ENCODE measurements at places on chromosomes 4 and X. TPM values are rescaled to one million over a fixed set of nuclear protein-coding genes. Genes with fewer than 3 reads are reported as not detected.

CYBB gene
- polyA plus RNA-seq: not detected

DNA sequence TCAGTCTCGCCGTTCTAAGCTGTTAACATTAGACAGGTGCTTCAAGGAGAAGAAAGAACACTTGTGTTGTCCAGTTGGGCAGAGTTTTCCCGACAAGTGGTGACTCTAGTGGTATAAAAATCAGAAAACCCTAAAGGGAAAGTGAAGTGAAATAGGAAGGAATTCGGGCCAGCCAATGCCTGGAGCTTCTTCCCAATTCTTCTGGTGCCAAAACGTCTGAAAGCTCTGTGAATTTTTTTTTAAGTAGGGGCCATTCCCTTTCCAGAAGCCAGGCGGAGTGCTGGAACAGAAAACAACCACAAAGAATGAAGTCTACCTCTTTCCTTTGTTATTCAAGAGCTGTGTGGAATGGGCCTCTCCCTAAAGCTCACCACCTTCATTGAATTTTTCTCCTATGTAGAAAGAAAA is 43.1 kb upstream of the PPARGC1A start:
- no peak overlapping the region for H3K4me3 ChIP-seq
- no peaks in the 10 kb centered on the region for H3K4me1 ChIP-seq
- DNase-seq: no peak
- no peak overlapping the region for H3K27ac ChIP-seq
- H3K27me3 ChIP-seq: no peaks in the 10 kb centered on the region

DNA sequence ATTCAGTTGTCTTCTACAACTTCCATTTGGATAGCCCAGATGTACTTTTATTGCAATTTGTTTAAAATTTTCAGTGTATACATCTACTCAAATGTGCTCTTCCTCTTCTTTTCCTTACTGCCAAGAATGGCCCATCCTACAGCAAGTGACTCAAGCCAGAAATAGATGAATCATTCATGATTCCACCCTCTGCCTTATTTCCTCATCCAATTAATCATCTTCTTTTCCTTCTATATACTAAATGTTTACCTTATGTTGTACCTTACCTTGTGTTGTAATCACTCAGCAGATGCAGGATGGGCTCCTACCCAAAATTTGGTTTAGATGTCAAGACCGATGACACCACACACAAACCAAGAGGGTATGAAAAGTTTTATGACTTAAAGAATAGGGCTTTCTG is 437.8 kb downstream of the GRXCR1 start:
- no peaks in the 10 kb centered on the region for H3K36me3 ChIP-seq
- DNase-seq: no peak
- no peaks in the 10 kb centered on the region for H3K27me3 ChIP-seq

GRCh38 chrX:141839856-141840255 is 1.7 kb downstream of the MAGEC3 start:
- H3K36me3 ChIP-seq: no peaks in the 10 kb centered on the region
- H3K27me3 ChIP-seq: no peaks in the 10 kb centered on the region
- no peak overlapping the region for H3K27ac ChIP-seq
- DNase-seq: no peak

DNA sequence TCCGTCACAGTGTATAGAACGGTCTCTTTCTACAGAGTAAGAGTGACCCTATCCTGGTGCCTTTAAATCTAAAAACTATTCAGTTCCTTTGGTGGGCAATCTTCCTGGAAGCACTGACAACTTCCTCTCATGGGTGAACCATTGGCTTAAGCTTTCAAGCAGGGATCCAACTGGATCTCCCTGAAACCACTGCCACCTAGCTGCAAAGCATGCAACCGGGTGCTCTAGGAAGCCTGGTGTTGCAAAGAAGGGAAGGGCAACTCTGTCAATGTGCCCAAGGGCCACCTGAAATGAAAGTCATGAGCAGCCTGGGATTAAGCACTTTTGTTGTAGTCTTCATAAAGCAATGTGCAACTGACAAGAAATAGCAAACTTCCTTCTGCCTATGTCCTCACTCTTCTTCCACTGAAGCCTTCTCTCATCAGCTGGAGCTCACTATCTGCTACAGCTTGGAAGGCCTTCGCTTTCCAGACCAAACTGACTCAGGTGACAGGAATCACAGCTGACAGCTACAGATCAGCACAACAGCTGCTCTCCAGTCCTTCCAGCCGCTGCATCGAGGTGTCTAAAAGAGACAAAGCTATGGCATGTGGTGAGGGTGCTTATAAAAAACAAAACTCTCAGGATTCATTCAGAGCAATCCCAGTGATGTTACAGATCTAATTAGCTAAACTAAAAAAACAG is 46.1 kb downstream of the SETD7 start:
- no peak overlapping the region for H3K4me3 ChIP-seq
- peaks cover 19% of the 10 kb centered on the region for H3K36me3 ChIP-seq
- no peak overlapping the region for H3K27ac ChIP-seq

Measured in SK-N-SH (cell line).